ENCODE measurements at places on chromosomes 6 and 20.

DNA sequence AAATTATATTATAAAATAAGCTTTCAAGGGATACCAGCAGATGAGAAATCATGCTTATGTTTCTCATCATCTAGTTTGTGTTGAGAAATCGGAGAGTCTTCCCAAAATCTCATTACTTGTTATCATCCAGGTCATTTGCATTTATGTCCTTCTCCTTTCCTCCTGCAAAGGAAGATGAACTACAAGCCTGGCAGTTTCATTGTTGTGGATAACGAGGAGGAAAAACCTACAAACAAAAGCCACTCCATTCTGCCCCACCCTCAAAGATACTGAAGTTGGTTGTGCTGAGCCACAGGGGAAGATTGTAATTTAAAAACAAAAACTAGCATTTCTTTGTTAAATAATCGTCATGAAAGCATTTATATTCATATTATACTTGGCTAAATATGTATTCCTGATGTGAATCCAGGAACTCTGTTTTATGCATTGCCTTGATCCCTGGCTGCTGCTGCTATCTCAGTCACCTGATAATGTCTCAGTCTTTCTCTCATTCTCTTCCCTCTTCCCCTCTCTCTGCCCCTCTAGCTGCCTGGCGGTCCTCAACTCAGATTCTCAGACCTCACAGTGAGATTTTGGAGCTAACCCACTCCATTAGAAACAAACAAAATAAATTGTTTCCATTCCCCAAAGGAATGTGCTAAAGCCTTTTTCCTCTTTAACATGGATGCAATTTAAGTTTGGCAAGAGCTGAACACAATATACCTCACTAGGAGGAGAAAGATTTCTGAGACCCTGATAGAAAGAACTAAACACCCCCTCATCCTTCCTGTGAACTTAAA lies 185.3 kb downstream of the ADAT2 start:
- DNase-seq = no peak

GRCh38 chr20:59455402-59456341 lies 148.7 kb upstream of the PHACTR3 start:
- no peak for DNase-seq

GRCh38 chr6:158405933-158406332 lies 93.7 kb downstream of the TULP4 start:
- no peak for DNase-seq

GRCh38 chr6:158847786-158848185 lies 28.6 kb upstream of the EZR start:
- no peak for DNase-seq

DNA sequence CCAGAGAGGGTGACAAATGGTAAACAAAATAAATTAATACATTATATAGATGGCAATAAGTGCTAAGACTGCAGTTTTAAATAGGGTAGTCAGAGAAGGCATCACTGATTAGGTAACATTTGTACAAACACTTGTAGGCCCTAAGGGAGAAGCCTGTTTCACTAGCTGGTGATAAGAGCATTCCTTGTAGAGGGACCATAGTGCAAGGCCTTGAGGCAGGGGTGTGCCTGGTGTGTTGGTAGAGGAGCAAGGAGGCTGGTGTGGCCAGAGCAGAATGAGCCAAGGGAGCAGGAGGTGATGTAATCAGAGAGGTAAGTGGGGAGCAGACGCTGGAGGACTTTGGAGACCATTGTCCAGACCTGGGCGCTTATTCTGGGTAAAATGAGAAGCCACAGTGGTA lies 70.7 kb downstream of the ANKRD6 start:
- DNase-seq = no peak

DNA sequence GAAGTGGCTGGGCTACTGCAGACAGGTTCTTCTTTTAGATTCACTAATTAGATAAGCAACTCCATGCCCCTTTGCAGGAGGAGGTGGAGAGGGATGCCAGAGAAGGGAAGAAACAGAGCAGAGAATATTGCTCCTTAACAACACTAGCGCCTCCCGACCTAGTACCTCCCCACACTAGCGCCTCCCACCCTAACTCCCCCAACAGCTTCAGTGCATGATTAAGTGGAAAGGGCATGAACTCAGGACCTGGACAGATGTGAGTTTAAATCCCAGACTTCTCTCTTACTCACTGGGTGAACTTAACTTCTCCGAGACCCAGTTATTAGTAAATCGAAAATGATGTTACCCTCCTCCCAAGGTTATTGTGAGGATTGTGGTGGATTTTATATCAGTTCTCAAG lies 25.7 kb downstream of the STX11 start:
- DNase-seq = no peak

DNA sequence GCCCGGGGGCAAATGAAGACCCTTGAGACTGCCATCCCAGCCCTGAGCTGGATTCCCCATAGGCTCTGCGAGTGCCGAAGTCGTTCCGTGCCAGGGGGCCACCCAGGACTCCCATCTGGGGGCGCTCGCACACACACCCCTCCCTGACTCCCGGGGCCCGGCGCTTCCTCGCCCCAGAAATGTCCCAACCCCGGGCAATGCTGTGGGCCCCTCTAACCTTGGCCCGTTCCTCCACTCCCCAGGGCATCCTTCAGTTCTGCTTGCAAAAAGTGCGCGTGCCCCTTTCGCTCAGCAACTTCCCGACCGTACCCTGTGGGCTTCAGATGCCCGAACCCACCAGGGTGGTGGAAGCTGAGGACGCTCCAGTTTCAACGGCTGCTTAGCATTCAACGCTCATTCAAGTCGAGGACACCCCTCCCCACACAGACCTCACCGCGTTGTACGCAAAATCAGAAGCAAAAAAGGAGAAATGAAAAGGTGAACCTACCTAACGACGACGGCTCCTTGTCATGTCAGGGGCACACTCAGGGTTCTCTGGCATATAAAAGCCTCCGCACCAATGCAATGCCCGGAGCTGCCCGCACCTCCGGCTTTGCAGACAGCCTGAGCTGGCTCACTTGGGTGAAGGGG lies 25.3 kb downstream of the RIPOR2 start:
- DNase-seq = peak; percentile 27

GRCh38 chr6:170056278-170056711 lies 234.6 kb downstream of the DLL1 start:
- no peak for DNase-seq

- no peak for DNase-seq
Measured at GRCh38 chr6:149252622-149253021, 64.9 kb upstream of the TAB2 start.

DNA sequence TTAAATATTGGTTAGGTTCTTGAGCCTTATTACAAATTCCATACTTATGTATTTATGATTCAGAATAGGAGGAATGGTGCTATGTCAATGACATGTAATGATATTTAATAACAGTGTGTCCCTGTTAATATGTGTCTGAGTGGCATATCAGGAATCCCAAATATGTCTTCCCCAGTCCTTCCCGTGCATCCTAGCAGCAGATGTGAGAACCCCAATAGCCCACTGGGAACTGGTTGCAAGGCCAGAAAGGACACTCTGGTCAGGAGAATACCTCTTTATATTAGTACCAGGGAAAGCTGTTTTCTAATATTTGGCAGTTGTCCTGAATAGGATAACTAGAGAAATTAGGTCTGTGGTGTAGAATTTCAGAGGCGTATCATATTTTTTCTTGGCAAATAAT lies 159.1 kb upstream of the PDE7B start:
- DNase-seq = no peak

DNA sequence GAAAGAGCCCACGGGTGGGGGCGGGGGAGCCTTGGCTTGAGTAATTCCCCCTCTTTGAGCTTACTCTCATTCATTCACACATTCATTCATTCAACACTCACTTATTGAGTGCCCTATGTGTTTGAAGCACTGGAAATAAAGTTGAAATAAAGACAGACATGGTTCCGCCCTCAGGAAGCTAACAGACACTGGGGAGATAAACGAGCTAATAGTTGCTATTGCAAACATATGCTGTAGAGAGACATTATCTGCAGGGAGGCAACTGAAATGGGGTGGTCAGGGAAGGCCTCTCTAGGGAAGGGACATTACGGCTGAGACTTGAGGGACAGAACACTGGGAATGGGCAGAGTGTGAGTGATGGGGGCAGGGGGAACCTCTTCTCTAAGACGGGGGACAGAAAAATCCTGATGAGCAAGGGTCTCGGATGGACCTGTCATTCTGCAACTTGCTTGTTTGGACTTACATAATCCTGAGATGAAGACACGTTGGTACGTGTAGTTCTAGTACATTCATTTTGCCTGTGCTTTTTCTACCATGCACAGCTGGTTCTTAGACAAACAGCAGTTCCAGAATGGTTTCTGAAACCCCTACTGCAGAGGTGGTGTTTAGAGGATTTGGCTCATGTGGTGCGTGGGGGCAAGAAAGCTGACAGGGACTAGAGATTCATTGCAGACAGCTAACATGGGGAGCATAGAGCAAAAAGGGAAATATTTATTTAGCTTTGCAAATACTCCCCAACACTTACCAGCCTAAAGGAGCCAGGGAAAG lies 71.1 kb upstream of the BLCAP start:
- no peak for DNase-seq

GRCh38 chr20:22512911-22513489 lies 71.4 kb downstream of the FOXA2 start:
- DNase-seq = no peak

DNA sequence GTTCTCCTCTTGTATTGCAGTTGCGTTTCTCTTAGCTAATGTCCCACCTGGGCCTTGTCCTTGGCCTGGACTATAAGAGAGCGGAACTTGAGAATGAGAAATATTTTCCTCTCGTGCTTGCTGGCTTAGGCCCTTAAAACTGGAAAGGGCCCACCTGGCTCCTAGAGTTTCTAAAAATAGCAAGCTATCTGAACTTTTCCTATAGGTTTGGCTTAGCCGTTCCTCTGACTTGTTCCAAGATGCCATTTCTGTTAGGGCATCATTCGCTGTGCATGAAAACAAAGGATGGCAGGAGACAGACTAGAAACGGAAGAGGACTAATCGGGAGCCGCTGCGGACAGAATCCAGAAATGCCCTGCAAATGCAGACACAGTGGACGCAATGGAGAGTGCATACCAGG lies 4.5 kb downstream of the RIPOR3 start:
- DNase-seq = no peak

DNA sequence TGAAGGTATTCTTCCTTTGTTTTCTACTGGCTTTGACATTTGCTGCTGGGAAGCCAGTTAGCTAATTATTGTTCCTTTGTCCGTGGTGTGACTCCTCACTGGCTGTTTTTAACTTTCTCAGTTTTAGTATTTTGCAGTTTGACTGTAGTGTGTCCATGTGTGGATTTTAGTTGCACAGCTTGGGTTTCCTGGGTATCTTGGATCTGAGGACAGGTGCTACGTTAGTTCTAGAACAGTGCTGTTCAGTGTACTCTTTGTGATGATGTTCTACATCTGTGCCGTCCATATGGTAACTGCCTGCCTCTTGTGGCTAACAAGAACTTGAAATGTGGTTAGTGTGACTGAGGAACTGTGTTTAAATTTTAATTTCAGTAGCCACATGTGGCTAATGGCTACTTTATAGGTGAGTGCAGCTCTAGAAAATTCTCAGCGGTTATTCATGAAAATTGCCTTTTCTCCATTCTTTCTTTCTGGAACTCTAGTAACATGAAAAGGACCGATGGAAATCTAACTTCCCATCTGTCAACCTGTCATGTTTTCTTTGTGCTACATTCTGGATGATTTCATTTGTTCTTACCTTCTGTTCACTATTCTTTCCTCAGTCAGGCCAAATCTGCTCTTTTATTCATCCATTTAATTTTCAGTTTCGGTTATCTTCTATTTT lies 7.4 kb downstream of the SNX9 start:
- DNase-seq = no peak

GRCh38 chr20:14902432-14903089 lies 565.1 kb upstream of the FLRT3 start:
- no peak for DNase-seq

DNA sequence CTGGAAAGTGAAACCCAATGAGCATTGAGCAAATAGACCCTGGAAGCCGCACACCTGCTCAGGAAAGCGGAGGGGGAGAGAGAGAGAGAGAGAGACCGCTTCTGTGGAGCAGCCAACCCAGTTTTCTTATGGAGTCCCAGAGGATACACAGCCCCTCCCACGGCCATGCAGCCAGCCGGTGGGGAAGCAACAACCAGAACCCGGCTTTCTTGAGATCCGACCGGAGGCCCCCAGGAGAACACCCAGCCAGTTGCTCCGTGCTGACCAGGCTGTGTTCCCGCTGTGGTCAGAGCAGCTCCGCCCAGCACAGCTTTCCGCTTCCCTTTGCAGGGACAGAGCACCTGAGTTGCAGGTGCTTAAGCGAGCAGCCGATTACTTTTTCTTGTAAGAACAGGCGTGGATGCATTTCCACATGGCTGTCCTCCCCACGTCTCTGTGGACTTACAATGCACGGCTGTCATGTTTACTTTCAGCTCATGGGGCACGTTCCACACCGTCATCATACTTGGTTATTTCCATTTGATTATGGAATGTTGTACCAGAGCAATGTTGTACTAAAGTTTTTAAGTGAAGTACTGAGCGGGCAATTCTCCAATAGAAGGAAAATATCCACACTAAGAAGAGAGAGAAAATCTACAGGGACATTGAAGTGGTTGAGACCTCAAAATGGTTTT lies 381.9 kb downstream of the THBS2 start:
- no peak for DNase-seq

- peak; percentile 25 for DNase-seq
Measured at GRCh38 chr20:25294459-25295385, 46.8 kb downstream of the PYGB start.

DNA sequence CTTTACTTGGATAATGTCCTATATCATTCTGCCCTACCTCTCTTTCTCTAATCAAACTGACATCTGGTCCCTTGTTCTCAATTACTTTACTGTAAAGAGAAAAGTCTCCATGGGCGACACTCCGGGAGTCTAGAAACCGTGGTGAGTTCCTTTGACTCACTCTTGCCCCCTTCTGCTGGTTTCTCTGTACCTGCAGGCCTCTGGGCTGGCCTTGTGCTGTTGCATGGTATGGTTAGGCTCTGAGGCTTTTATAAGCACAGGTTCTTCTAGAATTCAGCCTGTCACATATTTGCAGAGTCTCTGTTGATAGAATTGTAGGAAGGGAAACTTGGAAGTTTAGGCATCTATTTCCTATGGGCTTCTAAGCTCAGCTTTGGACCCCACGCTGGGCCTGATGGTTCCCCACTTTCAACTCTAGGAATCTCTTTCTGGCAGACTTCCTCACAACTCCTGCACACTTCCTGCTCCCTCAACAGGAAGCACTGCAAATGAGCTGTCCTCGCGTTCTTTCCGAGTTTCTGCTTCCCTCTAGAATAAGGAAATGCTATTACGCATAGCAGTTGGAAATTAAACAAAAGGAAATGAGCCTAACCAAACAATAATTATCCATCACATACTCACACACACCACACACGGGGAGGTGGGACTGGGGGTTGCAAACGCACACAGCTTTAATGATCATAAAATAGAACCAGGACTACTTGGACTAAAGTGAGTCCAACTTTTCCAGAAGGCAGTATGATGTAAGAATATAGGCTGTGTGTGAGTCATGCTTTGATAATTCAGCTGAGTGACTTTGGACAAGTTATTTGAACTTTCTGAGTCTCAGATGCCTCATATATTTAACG lies 683.3 kb downstream of the QKI start:
- DNase-seq = no peak
